Activated T-cell treated with anti-CD3 and anti-CD28 coated beads for 24 hours (primary cell): ENCODE measurements at places on chromosomes 13 and 19.

DNA sequence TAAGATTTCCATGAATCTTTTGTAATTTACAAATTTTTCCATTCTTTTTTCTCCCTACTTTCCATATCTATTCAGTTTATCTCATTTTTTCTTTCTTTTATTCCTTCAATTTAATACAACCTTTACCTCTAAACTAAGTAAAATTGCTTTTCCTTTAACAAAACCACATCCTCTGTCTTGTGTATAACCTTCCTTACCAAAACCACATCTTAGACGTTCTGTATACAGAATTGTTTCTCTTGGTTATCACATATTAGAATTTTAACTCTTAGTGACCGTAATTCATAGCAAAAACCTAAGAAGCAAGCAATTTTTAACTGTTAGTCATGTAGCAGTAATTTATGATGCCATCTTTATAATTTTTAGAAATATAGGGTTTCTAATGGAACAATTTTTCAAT, 15.0 kb downstream of the PPP5C start:
- no peak for DNase-seq

DNA sequence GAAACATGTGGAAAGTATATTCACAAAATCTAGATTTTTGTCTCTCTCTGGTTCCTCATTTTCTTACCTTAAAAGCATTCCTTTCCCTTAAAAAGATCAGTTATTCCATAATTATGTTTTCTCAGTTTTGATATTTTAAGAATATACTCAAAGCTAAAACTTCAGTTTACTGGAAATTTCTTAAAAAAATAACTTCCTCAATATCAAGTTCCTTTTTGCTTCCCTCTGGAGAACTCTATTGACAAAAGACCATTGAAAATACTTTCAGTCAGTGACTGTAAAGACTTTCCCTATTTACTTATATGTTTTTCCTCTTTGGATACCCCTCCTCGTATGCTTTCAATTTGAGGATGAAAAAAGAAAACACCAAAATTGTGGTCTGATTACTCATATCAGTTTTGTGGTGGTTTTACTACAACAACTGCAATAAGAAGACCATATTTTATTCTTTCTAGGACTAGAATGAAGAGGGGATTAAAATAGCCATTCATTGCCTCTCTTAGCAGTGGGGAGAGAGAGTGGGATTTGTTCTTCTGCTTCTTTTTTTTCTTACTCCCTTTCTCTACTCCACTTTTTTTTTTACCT, 113.2 kb downstream of the ESD start:
- no peak for DNase-seq

- peak; percentile 45 for DNase-seq
These were observed 7.5 kb upstream of the LIN7B start for GRCh38 chr19:49106648-49107135.

- DNase-seq = no peak
These were observed 79.1 kb downstream of the ESD start for GRCh38 chr13:46717856-46718255.

- DNase-seq = no peak
These were observed 30.9 kb downstream of the NUMBL start for GRCh38 chr19:40659566-40659965.

DNA sequence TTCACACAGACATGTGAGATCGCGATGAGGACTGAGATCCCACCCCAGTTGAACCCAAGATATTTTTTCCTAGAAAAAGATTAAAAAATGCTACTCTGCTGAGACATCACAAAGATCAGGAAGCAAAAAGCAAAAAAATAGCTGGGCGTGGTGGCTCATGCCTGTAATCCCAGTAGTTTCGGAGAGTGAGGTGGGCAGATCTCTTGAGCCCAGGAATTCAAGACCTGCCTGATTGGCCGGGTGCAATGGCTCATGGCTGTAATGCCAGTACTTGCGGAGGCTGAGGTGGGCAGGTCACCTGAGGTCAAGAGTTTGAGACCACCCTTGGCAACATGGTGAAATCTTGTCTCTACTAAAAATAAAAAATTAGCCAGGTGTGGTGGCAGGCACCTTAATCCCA, 1.1 kb downstream of the FUT3 start:
- no peak for DNase-seq

- no peak for DNase-seq
These were observed 29.9 kb upstream of the ARGLU1 start for GRCh38 chr13:106597749-106598395.

DNA sequence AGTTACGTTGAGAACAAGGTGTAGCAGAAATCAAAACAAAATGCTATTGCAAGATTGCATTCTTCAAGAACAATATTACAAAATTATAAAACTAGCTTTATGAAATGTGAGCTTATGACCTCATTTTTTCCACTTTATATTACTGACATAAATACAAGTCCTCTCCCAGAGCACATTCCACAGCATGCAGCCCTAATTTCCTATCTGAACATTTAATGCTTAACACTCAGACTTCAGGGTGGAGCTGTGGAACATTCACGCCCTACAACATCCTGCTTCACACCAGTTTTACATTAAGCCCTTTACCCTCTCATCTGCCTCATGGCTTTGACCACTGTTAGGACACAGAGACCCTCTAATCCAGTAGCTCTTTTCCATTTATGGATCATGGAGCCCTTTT, 65.5 kb downstream of the EPSTI1 start:
- no peak for DNase-seq

- DNase-seq = no peak
These were observed 1.6 kb upstream of the DIRAS1 start for GRCh38 chr19:2722541-2723344.

- DNase-seq = no peak
These were observed 136.7 kb downstream of the ATP11A start for GRCh38 chr13:112826565-112826964.

DNA sequence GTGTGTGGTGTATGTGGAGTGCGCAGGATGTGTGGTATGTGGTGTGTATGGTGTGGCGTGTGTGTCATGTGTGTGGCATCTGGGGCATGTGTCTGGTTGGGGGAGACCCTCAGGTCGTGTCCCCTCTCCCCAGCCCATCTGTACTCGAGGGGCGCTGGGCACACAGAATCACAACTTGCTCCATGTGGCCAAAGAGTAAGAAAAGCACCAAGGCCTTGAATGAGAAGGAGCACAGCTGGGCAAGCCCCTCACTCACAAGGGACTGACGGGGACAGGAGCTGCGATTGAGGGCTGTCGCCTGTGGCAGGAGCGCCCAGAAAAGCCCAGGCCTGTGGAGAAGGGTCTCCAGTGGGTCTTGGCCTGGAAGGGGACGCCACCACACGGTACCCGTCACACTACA, 62.8 kb downstream of the PEPD start:
- no peak for DNase-seq

DNA sequence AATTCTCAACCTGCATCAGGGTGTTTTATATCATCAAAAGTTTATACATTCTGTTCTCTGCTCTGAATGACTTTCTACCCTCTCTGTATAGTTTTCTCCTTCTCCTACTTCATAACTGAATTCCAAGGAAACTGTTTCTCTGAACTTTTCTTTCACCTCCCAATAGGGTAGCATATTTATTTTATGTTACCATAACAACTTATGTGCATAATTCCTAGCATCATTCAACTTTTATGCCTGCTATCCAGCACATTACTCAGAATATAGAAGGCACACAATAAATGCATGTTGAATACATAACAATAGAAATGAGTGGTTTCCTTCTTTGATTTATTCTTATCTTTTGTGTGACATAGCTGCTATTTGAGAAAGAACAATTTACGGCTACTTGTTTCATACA, 2385.0 kb downstream of the PCDH9 start:
- DNase-seq = no peak

DNA sequence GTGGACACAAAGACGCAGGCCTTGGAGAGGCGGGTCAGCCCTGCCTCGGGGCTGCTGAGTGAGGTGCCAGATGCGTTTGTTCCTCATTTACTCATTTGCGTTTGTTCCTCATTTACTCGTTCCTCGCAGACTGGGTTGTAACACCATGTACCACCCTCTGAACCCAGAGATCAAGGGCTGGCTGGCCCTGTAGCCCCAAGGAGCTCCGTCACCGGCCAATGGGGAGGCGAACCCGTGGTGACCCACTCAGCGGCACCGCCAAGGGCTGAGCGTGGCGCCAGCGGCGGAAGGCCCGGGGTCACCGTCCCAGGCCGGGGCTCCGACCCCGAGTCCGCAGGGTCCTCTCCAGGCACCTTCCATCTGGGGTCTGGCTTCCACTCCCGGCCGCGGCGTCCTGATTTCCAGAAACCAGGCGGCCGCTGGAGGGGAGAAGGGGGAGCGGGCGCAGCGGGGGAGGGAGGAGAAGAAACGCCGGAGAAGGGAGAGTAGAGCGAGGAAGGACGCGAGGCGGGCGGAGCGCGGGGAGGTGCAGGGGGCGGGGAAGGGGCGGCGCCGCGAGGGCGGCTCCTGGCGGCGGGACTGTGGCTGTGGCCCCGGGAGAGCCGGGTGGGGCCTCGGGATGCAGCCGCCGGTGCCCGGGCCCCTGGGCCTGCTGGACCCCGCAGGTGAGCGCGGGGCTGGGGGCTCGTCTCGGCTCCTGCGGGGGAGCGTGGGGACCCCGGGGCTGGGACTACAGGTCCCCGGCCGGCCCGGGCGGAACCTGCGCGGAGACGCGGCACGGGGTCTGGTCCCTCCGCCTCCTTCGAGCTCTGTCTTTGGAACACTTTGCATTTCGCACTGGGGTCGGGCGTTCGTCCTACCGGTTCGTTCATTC, at the start of gene TMEM255B:
Gene TMEM255B (plus strand): TSS at position 576 of the 874 bp plus-strand sequence. CDS start 44 bp downstream, at position 620.
- DNase-seq = peak; percentile 66

DNA sequence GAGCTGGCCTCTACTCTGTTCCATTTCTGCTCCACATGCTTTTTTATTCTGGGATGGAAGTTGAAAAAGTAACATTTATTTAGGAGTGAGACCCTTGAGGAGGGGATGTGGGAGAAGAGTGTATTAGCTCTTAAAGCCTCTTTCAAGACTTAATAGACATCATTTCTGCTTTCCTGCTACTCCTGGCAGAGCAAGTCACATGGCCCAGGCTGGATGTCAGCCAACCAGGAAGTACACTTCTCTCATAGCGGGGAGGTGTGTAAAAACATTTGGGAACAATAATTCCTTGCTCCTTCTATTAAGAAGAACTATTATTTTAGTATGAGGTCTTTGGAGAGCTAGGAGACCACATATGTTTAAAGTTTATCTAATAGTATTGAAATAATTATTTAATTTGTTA, 40.6 kb upstream of the FAM216B start:
- no peak for DNase-seq

- no peak for DNase-seq
These were observed 10.7 kb upstream of the TMEM255B start for GRCh38 chr13:113748101-113748861.
